Inflammatory macrophage (primary cell): ENCODE measurements at places on chromosomes 6 and 20.

DNA sequence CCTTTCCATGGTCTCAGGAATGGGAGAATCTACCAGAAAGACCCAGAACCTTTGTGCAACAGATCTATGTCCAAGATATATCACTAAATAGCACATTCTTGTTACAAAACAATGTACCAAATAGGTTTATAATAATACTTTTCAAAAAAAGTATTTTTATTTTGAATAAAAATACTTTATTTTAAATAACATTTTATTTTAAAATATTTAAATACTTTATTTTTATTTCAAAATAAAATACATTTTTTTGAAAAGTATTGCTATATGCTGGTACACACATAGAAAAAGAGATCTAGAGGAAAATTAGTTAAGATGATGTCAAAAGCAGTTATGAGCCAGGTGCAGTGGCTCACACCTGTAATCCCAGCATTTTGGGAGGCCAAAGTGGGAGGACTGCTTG lies 16.8 kb upstream of the RALY start:
- no peak for DNase-seq

DNA sequence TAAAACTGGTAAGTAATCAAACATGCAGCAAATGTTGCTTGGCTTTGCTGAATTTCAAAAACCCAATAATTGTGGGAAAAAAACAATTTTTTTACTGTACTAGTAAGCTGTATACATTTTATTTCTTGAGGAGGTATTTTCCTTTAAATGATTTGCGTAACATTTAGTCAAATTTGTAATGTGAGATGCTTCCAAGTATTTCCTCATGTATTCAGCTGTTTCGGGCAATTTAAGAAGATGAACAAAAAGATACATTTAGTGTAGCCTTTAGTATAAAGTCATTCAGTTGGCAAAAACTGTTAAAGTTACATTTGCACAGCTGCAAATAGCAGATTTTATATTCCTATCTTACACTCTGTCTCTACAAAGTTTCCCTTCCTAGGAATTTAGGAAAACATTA lies 186.1 kb upstream of the SCGN start:
- DNase-seq, result no peak

GRCh38 chr20:55415567-55416142 lies 589.7 kb downstream of the CBLN4 start:
- no peak for DNase-seq

DNA sequence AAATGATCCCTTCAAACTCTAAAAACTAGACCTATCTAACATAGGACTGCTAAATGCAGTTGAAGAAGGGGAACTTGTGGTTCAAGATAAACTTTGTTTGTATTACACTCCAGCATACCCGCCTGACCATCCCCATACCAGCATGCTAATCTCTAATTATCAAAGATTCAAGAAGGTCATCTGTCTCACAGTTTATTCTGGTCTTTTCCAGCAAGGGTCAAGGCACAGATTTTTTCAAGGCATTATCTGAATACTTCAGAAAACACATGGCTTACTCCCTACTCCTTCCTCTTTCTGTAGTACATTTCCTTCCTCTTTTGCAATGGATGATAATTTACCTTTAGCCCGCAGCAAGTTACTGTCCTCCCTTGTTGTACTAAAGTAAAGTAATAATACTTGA lies 174.1 kb downstream of the PKHD1 start:
- peak; percentile 5 for DNase-seq

GRCh38 chr6:163285691-163286090 lies 128.8 kb upstream of the QKI start:
- no peak for DNase-seq

GRCh38 chr6:109484122-109484521 lies 1.1 kb upstream of the ZBTB24 start:
- no peak for DNase-seq

- DNase-seq, result no peak
Observed at GRCh38 chr6:117448011-117448410, 22.3 kb upstream of the ROS1 start.

DNA sequence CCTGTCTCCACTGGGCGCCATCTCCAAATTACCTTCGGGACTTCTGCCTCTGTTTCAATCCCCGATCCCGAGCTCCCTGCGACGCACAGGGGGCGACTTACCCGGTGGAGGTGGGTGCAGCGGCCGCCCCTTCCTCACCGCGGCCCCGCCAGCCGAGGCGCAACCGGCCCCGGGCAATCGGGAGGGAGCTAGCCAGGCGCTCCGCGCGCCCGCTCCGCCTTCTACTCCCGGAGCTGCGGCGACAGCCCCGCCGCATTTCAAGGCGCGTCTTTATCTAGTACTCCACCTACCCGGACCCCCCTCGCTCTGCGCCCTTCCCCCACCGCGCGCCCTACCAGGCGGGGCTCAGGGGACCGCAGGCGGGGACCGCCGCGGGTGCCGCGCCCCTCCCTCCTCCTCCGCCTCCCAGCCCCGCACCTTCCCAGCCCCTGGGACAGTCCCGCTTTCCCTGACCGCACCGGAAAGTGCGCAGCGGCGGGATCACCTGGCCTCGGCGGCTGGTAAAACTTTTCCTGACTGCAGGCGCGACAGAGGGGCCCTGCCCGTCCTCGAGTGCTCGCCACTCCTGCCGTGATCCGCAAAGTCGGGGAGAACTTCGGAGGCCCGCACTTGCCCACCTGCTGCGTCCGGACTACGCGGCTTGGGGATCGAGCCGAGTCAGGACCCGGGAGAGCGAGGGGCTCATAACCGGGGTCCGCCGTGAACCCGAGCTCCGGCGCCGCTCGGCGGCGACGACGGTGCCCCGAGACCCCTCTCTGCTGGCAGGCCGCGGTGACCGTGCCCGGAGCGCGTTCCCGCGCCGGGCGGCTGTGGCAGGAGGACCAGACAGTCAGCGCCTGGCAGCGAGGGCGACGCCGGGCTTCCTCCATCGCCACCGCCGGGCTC lies 8.0 kb upstream of the NKX2-2 start:
- DNase-seq, result no peak

- DNase-seq, result no peak
Observed at GRCh38 chr20:53208110-53208832, 236.1 kb downstream of the TSHZ2 start.

- DNase-seq, result no peak
Observed at GRCh38 chr20:4332121-4332860, 316.9 kb upstream of the RNF24 start.

GRCh38 chr6:14499841-14500240 lies 382.3 kb downstream of the CD83 start:
- no peak for DNase-seq

DNA sequence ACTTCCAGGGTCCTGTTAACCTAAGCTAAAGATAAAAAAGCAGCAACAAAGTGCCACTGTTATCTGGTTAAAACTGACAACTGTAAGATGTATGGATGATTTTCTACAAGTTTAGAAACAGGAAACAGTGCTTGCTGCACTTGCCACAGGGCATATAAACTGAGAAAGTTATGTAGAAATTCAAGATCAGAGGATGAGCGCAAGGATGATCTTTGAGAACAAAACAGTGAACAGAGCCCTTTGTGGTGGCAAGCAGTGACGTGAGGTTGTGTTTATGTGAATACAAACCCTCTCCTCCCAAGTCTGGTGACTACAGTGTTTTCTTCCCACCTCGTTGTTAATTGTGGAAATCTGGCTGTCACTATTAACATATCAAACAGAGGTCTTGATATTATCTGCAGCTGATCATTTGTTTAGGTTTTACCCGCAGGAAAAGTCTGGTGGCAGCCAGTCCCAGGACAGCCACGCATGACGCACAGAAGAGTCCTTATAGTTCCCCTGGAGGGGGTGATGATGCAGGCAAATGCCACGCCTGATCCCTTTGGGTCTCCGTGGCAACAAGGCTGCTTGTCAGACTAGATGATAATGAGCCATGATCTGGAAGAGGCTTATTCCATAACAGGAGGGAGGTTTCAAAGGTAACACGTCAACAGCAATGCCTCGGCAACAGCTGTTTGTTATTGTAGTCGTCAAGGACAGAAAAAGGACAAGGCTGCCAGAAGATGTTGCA lies 43.1 kb upstream of the TNFAIP3 start:
- no peak for DNase-seq

- DNase-seq, result peak; percentile 28
Observed at GRCh38 chr20:44495257-44495656, 19.6 kb downstream of the TTPAL start.

GRCh38 chr6:42148058-42148457 lies 5.6 kb upstream of the C6orf132 start:
- DNase-seq, result no peak

DNA sequence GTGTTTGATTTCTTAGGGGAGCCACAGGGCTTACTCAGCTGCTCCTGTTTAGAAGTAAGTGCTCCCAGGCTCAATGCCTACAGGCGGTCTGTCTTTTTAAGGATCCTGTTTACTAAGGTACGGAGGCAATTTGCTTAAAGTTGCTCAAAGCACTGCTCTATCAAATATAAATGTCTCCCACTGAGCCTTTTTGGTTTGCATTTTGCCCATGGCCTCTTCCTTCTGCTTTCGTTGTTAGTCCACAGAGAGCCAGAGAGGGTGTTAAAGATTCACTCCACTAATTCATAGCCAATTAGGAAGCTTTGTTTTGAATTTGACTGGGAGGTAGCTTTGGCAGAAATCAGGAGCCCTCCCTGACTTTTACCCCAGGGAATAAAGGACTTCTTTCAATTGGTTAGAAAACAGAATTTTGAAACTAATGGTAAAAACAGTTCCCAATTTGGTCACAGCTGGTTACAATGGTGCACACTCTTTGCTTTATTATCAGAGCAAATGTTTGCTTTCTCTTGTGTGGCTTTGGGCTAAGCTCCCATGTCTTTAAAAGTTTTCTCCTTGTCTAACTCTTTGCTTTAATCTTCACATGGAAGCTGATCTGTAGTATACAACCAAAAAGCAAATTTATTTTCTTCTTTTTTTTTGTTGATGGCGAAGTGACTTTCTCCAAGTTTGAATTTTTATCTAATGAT lies 126.2 kb downstream of the IMPG1 start:
- no peak for DNase-seq

DNA sequence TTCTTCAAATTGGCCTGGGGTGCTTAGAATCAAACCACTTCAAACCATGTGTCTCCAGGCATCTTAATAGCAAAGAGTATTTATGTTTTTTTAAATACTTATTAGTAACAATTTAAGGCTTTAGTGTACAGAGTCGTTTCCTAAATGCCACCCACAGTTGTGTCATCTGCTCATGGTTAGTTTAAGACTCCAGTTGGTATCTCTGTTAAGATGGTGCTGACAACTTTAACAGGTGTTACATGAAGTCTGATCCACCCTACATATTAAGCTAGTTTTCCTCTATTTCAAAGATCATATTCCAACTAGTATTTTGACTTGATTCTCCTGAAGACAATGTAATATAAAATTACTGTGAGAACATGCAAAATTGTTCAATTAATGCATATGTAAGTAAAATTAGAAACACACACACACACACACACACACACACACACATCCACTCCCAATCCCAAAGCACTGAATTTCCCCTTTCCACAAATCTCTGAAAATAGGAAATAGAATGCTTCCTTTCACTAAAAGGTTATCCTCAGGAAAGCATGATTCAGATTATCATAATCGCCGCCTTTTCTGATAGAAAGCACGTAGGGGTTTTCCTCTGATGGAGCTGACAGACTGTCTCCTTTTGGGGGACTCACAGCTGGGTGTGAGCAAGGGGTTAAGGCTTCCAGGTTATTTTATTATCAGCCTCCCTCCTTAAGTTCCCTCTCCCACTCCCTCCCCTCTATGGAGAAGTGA lies 10.5 kb downstream of the CNKSR3 start:
- DNase-seq, result no peak

GRCh38 chr6:82882363-82883023 lies 183.1 kb downstream of the UBE3D start:
- DNase-seq, result no peak

DNA sequence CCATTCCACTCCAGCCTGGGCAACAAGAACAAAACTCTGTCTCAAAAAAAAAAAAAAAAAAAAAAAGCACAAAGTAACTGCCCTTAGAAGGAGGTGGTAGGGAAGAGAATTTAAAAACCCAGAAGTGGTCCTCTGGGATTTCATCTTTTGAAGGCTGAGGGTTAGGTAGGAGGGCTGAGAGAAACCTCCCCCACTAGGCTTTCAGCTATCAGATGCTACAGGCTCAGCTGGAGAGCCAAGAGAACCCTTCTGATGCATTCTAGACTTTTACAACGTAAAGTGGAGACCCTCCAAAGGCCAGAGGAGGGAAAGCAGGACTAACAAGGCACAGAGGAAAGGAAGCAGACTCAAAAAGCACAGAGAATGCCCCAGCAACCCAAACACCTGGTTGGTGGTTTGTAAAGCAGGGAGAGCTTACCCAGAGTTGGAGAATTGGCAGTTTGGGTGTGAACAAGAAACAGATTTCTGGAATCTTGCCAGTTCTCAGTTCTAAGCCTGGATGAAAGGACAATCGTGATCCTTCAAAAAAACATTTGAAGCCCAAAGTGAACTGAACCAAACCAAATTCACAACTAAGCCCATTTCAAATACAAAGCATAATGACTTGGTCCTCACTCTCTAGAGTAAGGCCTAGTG lies 23.2 kb upstream of the SPAG4 start:
- no peak for DNase-seq

DNA sequence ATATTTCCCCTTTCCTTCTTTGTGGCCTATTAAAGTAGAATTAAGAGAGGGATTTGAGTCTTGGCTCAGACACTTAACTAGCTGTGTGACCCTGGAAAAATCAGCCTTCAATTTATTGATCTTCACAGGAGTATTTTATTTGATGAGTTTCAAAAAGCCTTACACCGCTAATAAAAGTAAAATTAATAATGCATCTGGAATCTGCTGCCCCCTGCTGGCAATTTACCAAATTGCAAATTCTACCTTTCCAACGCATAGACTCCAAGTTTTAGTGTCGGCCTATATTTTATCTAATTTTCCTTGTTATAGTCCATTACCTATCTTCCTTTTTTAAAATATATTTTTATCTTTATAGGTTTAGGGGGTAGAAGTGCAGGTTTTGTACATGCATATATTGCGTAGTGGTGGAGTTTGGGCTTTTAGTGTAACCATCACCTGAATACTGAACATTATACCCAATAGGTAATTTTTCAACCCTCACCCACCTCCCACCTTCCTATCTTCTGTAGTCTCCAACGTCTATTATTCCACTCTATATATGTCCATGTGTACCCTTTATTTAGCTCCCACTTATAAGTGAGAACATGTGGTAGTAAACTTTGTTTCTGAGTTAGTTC lies 46.3 kb downstream of the GOPC start:
- peak; percentile 62 for DNase-seq

DNA sequence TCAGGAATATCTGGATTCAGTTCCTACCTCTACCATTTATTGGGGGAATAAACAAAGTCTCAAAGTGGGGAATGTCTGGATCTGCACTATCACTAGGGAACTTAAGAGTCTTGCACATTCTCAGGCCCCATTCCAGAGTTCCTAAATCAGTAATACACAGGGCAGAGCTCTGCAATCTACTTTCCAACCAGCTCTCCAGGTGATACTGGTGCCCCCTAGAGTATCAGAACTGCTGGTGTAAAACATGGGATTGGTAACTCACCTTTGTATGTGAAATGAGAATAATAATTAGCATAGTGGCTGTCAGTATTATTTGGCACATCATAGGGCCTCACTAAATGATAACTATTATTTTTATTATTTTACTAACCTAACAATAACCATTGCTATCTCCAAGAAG lies 278.8 kb upstream of the IMPG1 start:
- no peak for DNase-seq

DNA sequence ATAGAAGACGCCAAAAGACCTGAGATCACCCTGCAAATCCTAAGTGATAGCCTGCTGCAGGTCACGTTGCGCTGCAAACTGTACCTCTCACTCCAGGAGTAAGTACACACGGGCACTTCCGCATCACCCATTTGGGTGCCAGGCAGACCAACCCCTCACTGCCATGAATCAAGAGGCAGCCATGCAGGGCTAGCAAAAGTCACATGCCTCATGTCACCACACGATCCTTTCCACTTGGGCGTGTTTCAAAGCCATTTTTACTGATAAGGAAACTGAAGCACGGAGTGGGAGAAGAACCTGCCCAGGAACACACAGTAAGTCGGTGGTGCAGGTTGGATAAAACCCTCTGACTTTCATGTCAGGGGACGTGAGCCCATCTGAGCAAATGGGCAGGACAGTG lies 37.0 kb downstream of the BPIFB1 start:
- no peak for DNase-seq
